ENCODE measurements at places on chromosomes 16 and 17. TPM values are rescaled to one million over a fixed set of nuclear protein-coding genes. Genes with fewer than 3 reads are reported as not detected.

- H3K4me3 ChIP-seq: no peak overlapping the region
- peaks cover 8% of the 10 kb centered on the region for H3K4me1 ChIP-seq
- no peaks in the 10 kb centered on the region for H3K27me3 ChIP-seq
- no peak overlapping the region for H3K27ac ChIP-seq
- no peaks in the 10 kb centered on the region for H3K36me3 ChIP-seq
Observed at GRCh38 chr16:72924927-72925630, 122.8 kb downstream of the ZFHX3 start.

The CES1 gene
- not detected for total RNA-seq

- DNase-seq: peak; percentile 82
- no peaks in the 10 kb centered on the region for H3K36me3 ChIP-seq
- H3K4me1 ChIP-seq: peaks cover 82% of the 10 kb centered on the region
- H3K4me3 ChIP-seq: peak overlapping the region; percentile 47
Observed at GRCh38 chr16:56610017-56610608, 1.7 kb downstream of the MT2A start.

The KRTAP16-1 gene
- not detected for total RNA-seq

DNA sequence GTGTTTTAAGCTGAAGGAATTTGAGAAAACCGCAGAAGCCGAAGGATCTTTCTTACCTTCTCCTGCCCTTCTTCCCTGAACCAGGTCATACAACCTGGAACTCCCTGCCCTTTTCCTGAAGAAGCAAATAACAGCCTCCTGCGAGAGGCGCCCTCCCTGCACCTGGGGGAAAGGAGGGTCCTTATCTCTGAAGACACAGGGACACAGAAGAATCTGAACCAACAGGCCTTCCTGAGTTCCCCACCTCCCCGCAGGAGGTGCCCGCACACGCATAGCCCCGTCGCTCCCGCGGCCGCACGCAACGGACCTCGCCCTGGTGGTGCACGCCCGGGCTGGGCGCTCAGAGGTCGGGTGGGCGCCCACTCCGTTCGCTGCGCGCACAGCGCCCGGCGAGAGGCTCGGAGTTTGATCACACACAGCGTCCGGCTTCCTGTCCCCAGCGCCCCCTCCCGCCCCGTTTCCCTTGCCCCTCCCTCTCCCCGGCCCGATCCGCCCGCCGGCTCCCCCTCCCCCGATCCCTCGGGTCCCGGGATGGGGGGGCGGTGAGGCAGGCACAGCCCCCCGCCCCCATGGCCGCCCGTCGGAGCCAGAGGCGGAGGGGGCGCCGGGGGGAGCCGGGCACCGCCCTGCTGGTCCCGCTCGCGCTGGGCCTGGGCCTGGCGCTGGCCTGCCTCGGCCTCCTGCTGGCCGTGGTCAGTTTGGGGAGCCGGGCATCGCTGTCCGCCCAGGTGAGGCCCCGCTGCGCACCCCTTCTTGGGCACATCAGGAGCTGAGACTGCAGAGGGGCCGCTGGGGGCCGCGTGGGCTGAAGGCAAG, at the start of gene TNFSF12:
TNFSF12 (plus strand) TSS at position 474 of the 816 bp plus-strand sequence; CDS start at position 570, 96 bp downstream.
- H3K27ac ChIP-seq: no peak within 1 kb of the TSS
- peak; percentile 61 for DNase-seq
- no peaks in the 10 kb centered on the region for H3K36me3 ChIP-seq
- H3K27me3 ChIP-seq: no peaks in the 10 kb centered on the region
- H3K4me1 ChIP-seq: peaks cover 12% of the 10 kb centered on the region
- peak within 1 kb of the TSS; percentile 47 for H3K4me3 ChIP-seq
